ENCODE measurements at places on chromosomes 2 and 18. TPM values are rescaled to one million over a fixed set of nuclear protein-coding genes. Genes with fewer than 3 reads are reported as not detected.

MEIS1 gene
- total RNA-seq = 39.5 TPM

AQP12B gene
- not detected for total RNA-seq

DRC1 gene
- total RNA-seq = 9.0 TPM

PRKD3 gene
- 24.1 TPM for total RNA-seq

CROCC2 gene
- not detected for total RNA-seq

C2orf81 gene
- total RNA-seq = 0.41 TPM

TUBA3D gene
- not detected for total RNA-seq

FBXO41 gene
- total RNA-seq = 20.0 TPM

COL4A4 gene
- 0.41 TPM for total RNA-seq

CACNB4 gene
- total RNA-seq = 42.4 TPM

RBKS gene
- 3.7 TPM for total RNA-seq

NPPC gene
- total RNA-seq = 0.41 TPM

RMDN2 gene
- 27.7 TPM for total RNA-seq

UBR3 gene
- total RNA-seq = 109 TPM

PXDN gene
- 21.6 TPM for total RNA-seq

RAB6C gene
- 0.41 TPM for total RNA-seq

BMP10 gene
- total RNA-seq = not detected

DNA sequence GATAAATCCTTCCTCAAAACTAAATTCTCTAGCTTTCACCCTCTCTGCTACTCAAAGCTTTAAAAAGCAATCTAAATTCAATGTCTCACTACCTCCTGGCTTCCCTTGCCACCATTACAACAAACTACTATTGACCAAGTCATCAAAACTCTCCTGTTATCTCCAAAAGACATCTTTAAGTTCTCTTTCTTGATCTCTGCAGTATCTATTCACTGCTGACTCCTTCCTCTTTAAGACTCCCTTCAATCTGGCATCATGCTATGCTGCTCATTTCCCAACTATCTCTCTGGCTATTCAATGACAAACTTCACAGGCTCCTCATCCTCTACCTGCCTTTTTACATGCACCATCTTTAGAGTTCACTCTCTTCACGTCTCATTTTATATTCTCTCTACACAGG lies 5.9 kb downstream of the PPP3R1 start:
- DNase-seq = no peak

GRCh38 chr2:128258218-128258617 lies 60.5 kb downstream of the HS6ST1 start:
- DNase-seq = no peak

DNA sequence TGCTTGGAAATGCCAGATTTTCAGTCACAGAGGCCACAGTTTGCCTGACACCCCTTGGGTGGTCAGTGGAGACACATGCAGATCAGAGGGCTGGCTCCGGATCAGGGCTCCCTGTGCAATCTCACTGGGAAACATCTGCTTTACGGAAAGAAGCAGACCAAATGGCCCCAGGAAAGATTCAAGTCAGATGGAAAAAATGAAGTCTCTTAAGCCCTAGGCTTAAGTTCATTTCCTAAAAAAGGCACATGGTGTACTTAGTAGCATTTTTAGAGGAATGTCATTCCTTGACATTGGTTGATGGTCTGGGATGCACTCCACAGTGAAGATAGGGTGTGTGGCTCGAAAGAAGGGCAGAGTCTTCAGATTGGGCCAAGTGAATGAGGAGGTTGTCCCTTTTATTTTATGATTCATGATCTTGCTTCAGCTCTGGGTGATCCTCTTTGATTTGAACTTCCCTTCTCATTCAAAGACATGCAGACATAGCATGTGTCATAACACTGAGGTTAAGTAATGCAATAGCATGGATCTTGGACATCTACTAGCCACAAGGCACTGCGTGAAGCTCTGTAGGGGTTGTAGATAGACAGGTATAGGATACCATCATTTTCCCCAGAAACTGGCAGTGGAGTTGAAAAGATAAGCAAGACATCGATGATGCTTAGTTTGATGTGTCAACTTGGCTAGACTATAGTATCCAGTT lies 56.5 kb downstream of the KCNE4 start:
- no peak for DNase-seq

DNA sequence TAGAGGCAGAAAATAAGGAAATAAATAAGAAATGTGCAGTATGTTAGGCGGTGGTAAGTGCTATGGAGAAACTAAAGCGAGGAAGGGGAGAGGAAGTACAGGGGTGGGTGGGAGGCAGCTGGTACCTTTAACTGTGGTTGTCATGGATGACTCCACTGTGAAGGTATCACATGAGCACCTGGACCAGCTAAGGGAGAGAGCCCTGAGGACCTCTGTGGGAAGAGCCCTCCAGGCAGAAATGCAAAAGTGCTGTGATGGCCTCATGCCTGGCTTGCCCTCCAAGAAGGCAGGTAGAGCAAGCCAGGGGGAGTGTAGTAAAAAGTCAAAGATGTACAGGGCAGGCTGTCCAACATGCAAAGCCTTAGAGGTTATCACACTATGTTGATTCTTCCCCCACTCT lies 17.9 kb downstream of the LYPD6 start:
- DNase-seq = no peak

GRCh38 chr2:25669520-25669919 lies 3.9 kb downstream of the DTNB start:
- DNase-seq = no peak

GRCh38 chr2:28587526-28588291 lies 91.8 kb downstream of the PLB1 start:
- no peak for DNase-seq

GRCh38 chr2:190947141-190947540 lies 66.5 kb downstream of the GLS start:
- DNase-seq = no peak

- DNase-seq = no peak
Observed at GRCh38 chr2:143175438-143175837, 46.2 kb downstream of the ARHGAP15 start.

DNA sequence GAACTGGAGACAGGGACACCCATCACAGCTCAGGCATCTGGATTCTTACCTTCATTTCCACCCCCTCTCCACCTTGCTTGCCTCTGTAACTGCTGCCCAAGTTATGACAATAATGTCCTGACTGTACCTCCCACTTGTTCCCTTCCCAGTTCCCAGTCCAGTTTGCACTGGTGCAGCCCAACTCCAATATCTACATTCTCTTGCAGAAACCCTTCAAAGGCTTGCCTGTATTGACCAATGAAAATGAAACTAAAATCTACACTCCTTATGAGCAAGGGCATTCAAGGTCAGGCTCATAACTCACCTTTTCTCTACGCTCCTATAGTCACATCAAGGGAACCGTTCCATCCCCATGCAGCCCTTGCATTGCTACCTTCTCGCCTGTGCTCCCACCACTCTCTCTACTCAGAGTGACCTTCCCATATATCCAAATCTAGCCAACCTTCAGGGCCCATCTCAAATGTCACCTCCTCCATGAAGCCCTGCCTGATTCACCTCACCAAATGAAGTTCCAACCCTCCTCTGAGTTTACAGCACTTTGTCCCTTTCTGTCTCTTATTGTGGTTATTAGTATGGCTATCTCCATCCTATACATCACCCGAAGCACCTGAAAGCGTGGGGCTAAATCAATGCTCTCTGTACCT lies 219.0 kb downstream of the ALPK2 start:
- DNase-seq = no peak

GRCh38 chr2:9519250-9519649 lies 36.4 kb downstream of the ADAM17 start:
- no peak for DNase-seq

DNA sequence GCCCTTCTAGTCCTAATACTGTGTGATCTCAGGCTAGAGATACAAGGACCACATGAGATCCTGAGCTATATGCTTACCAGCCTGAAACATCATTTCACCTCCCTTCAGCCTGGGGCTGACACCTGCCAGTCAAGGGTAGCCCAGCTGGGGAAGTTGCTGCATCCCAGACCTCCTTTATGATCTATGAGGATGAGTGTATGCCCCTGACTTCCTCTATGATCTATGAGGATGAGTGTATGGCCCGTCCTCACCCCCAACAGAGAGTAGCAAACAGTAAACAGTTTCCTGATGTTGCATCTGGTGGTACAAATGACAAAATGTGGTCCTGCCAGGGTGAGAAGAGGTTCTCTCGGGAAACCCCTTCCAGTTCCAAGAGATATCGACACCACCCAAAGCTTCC lies 8.9 kb upstream of the OTOF start:
- no peak for DNase-seq

DNA sequence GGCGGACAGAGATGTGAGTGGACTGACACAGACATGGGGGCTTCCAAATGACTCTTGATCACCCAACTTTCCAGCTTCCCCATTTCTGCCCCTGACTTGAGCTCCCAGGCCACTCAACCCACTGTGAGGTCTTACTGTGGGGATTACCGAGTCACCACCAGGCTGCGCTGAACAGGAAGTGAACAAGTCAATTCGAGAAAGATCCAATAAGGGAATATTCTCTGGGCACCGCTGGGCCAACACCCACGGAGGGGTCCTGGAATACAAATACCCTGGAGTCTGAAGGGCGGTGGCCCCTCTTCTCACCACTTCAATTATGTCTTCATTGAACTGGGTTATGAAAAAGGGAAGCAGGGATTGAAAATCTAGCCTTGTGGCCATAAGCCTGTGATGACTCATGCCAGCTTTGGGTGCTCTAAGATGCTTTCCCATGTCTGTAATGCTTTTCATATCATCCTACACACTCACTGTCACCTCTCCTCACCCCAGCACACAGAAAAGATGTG lies 37.7 kb downstream of the BCL11A start:
- DNase-seq = no peak

DNA sequence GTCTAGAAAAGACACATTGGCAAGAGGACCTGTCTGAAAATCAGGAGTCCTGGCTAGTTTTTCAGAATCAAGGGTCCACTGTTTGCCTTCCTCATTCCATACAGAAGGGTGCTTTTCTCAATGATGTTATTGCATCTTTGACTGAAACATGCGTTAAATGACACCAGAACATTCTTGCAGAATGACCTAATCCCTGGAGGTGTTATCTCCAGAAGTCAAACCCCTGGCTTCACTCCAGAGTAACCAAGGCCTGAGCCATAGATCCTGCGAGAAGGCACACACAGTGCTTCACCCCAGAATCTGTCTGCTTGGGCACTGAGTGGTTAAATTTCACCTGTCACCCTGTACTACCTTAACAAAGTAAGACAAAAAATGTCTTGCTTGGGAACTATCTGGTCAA lies 1055.2 kb upstream of the FANCL start:
- no peak for DNase-seq

DNA sequence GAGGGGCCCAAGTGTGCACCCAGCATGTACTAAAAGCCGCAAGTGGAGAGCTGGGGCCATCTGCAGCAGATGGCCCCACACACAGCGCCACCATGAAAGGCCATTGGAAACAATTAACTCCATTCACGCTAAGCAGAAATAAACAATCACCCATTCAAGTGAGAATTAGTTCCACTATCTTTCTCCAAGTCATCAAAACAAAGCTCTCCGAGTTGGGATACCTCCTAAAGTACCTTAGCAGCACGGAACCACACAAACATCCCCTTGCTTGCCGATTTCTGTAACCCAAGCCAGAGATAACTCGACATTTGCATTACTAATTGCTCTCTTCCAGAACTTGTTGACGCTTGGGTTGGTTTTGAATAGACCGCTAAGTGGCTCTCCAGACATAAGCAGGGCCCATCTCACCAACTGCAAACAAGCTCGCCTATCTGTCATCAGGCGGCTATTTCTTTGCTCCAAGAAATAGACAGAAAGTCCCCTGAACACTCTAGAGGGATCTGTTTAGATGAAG lies 840.6 kb upstream of the SALL3 start:
- no peak for DNase-seq

GRCh38 chr2:223800908-223801307 lies 36.5 kb downstream of the AP1S3 start:
- no peak for DNase-seq

- no peak for DNase-seq
Observed at GRCh38 chr2:153228904-153229303, 249.7 kb downstream of the RPRM start.

GRCh38 chr2:112973156-112973555 lies 4.7 kb upstream of the IL36G start:
- DNase-seq = no peak

- DNase-seq = no peak
Observed at GRCh38 chr18:63290821-63291200, 28.8 kb downstream of the BCL2 start.

GRCh38 chr2:207635468-207636200 lies 10.4 kb upstream of the METTL21A start:
- DNase-seq = no peak

DNA sequence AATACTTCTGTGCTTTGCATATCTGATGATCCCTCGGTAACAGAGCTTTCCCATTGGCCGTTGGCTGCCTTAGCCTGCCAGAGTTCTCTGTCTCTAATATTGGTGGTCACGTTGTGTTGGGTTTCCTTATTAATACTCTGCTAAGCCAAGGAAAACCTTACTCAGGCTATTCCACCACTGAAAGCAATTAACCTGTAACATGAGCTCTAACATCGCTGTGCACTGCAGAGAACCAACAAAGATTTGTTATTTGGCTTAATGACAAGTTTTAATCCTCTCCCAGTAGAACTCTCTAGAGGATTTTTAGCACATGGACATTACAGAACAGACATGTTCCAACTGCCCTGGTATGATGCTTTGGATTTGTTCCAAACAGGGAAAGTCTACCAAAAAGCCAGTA lies 825.9 kb upstream of the POU3F3 start:
- no peak for DNase-seq

- DNase-seq = no peak
Observed at GRCh38 chr2:144510294-144510991, 9.5 kb downstream of the ZEB2 start.

- no peak for DNase-seq
Observed at GRCh38 chr2:231235217-231235616, 36.8 kb downstream of the ARMC9 start.

DNA sequence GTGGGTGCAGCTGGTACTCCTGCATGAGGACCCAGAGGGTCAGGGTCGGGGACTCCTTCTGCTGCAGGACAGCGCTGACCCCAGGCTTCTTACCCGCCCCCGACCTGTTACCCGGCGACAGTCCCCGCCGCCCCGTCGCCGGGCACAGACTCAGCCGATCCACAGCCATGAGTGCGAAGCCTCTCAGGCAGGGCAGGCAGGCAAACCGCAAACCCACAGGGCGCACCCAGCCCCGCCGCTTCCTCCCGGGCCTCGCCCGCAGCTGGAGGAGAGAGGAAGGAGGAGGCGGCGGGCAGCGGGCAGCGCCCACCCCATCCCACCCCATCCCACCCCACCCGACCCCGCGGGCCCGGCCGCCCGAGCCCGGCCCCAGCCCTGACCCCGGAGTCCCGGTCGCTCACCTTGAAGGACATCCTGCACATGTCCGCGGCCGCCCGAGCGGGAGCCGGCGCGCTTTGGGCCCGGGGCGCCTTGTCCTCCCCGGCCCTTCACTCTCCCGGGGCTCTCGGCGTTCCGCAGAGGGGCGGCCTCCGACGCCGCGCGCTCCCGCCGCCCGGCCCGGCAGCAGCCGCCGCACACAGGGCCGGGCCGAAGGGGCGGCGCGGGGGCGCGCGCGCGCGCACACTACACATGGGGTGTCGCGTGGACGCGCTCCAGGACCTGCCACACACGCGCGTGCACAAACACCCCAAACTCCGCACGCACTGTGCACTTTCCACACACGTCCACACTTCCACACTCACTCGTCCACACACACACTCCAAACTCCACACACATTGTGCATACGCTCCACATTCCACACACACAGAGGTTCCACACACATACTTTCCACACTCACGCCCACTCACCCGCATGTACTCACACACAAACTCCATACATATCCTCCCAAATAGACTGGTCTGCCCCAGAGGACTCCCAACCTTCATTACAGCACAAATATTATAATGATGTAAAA lies at the start of gene ANKRD29:
Gene ANKRD29, minus strand, starts transcription at position 603 of the 955 bp plus-strand sequence. Its CDS starts 181 bp downstream, at position 422.
- peak; percentile 60 for DNase-seq
